ENCODE measurements at places on chromosomes 7 and 10.

DNA sequence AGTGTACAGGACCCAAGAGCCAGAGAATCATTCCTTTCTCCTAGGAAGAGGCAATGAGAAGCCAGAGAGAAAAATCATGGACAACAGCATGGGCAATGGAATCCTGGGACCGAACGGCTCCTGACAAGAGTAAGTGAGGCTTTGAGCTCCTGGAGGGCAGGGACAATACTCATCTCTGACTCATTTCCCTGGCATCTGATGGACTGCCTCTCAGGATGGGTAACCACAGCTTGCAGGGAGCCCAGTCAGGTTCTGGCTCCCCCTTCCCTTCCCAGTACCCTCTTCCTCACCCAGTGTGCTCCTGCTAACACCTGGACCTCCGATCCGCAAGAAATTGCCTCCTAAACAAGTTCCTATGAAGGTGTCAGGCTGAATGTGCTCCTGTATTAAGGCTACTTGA is 51.2 kb upstream of the SORCS3 start:
- DNase-seq: peak; percentile 63

GRCh38 chr7:27912751-27913150 is 172.8 kb downstream of the TAX1BP1 start:
- no peak for DNase-seq

- no peak for DNase-seq
Observed at GRCh38 chr10:36068542-36068941, 426.4 kb upstream of the FZD8 start.

DNA sequence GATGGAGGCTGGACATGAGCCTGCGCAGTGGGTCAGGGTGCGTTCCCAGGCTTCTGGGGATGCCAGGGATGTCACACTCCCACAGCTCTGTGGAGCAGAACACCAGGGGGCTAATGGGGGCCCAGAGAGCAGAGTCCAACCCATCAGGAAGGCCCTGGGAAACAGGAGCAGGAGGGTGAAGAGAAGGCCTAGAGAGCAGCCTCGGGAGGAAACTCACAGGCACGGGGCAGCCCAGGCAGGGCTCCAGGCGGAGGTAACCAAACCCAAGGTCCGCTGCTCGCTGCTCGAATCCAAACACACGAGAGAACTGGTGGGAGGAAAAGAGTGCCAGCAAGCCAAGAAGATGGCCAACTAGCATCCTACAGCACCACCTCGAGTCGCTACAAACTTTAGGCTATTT is 130.7 kb upstream of the LANCL2 start:
- no peak for DNase-seq

GRCh38 chr7:93914581-93915066 is 6.9 kb upstream of the GNG11 start:
- DNase-seq: peak; percentile 43

GRCh38 chr7:151488096-151488495 is 31.6 kb downstream of the RHEB start:
- DNase-seq: no peak

DNA sequence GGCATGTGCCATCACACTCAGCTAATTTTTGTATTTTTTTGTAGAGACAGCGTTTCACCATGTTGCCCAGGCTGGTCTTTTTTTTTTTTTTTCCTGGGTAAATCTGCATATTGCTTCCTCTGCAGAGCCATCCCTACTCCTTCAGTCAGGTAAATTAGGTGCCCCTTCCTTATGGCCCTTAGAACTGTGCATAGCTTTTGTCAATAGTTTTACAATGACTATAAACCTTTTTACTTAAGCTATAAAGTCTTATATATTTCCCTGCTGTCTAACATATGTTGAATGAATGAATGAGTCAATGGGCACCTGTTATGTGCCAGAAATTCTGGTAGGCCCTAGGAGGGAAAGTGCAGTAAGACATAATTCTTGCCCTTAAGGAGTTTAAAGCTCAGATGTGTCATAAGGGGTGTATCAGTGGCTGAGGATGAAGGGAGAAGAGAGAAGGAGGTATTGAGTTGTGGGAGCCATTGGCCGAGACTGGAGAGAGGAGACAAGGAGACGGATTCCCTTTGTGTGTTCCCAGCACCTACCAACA is 30.6 kb upstream of the UBE2D1 start:
- DNase-seq: no peak

DNA sequence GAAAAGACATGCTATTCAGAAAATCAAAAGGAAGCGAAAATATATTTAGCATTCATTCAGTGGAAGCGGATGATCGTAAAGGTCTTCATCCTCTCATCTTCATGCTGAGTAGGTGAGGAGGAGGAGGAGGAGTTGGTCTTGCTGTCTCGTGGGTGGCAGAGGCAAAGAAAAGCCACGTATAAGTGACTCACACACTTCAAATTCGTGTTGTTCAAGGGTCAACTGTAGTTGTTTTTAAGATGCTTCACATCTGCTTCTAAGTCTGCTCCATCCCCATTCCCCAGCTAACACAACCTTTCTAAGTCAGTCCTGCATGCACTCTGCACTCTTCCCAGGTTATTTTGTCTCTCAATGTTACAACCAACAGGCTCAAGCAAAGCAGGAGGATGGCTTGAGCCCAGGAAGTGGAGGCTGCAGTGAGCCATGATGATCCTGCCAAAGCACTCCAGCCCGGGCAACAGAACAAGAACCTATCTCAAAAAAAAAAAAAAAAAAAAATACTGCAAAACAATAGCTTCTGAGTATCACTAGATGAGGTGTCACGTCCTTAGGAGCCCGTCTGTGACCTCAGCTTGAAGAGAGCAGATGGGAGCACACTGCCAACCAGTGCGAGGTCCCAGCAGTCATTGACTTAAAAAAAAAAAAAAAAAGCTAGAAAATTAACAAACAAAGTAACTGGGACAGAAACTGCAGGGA is 70.5 kb downstream of the SFMBT2 start:
- DNase-seq: no peak

GRCh38 chr10:24716295-24716694 is 7.4 kb downstream of the ARHGAP21 start:
- no peak for DNase-seq

GRCh38 chr7:107002529-107002998 is 41.9 kb upstream of the PRKAR2B start:
- no peak for DNase-seq

DNA sequence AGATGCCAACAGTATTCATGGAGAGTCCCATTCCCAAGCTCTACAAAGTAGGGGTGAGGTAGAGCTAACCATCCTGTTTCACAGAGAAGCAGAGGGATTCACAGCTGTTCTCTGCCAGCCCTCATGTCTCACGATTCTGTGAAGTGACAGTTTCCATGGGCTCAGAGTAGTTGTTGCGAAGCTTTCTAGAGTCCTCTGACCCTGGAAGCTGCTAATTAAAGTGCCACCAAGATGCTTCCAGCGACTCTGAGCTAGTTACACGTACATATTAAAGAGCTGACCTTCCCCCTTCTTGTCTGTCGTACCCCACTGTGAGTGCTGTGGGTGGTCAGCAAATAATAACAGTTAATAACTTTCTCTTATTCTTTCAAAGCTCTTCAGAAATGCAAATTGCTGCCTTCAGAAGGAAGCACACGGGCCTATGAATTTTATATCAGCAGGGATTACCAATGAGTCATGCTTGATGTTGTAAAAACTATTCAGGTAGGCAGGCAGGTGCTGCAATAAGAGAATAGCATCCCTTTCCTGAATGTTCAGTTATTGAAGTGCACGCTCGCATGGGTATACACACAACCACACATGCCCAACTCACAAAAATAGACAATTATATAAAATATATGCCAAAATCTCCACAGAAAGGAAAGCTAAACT is 34.1 kb downstream of the DNAJB9 start:
- no peak for DNase-seq

DNA sequence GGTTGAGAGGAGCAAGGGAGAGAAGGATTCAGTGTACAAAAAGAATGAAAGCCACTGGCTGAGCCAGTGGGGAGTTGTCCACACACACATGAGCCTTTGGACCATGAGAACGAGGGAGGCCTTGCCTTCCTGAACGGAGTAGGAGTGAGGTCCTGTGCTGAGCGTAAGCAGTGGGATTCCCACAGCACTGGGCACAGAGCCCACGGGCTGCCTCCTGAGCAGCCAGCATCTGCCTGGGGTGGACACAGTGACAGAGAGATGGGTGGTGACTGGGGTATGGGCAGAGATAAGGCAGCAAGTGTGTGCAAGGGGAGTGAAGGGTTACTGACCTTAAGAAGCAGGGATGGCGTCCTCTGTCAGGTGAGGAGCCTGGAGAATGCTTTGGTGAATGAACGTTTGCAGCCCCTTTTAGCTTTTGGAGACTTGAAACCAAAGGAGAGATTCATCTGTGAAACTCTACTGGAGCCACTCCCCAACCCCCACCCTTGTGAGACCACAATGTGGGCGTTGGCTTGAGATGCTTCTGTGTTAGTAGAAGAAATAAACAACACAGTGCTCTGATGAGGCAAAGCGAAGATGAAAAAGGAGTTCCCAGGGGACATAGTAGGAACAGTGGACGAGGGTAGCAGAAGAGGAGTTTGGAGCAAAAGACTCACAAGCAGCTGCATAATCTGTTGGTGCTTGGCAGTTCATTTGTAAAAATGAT is 56.5 kb downstream of the FIGNL1 start:
- DNase-seq: no peak

GRCh38 chr7:75739796-75740672 is 1.3 kb upstream of the HIP1 start:
- peak; percentile 77 for DNase-seq

GRCh38 chr10:44102726-44103255 is 282.1 kb downstream of the CXCL12 start:
- no peak for DNase-seq

DNA sequence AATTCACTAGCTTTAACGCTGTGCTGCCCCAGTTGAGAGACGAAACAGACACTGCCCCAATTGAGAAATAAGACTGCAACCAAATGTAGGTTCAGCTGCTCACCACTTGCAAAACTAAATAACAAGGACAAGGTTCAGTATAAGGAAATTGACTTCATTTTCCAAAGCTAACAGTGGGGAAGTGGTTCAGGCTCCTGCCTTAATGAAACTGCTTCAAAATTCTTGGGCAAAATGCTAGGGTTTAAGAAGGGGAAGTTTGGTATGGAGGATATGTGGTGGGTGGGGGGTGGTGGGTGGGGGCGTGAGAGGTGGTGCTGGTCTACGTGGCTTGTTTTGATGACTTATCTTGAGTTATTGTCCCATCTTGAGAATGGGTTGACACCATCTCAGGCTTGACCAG is 21.8 kb downstream of the MRPL32 start:
- DNase-seq: no peak

DNA sequence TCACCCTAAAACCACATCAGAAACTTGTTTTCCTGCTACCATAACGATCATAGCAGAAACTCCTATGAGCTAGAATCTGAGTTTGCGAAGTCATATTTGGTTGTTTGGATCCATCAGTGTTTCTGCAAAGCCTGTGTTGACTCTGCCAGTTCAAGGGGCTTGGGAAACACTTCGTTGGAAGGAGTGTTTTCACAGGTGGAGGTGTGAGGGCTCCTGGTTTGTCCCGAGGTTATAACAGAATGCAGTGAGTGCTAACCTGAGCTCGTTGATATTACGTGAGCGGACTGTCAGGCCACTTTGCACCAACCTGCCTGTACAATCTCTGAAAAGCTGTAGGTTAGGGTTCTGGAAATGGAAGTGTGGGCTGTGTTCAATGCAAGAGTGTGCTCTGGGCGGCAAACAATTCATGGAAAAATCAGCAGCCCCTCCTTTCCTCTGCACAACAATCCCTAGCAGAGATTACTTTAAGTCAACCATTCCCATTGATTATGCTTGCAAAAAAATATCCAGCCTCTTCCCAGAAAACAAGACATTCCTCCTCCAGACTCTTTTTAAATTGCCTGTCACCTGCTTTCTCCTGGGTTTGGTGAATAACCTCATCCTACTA is 622.0 kb downstream of the TYW1 start:
- no peak for DNase-seq

DNA sequence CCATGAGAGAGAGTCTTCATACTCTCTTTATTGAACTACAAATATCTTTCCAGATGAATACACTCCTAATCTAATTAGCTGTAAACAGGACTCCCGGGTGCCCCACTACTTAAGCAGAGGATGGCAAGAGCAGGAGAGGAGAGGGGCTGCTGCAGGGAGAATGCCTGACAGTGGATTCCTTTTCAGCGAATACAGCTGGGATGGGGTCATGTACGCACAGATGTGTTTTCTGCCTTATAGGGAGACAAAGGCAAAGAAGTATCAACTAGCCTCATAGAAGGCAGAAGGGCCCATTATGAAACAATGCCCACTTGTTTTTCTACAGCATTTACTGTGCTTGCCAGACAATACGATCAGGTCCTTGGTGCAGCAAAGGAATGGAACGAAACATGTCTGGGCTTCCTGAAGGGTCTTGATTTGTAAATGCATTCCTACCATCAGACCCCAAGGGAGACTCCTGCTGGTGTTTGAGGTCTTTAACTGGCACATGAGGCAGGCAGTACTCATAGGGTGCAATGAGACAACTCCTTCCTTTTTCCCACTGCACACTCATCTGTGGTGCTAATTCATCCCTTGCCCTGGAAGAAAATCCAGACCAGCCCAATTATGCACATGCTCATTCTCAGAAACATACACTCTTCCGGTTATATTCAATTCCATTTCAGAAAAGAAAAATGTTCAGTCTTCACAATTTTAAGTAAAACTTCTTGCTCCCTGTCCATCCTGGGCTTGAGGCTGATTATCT is 117.1 kb downstream of the AOAH start:
- no peak for DNase-seq

GRCh38 chr10:109941236-109941862 is 18.0 kb upstream of the XPNPEP1 start:
- no peak for DNase-seq

All from astrocyte of the spinal cord (primary cell).